ENCODE measurements at places on chromosomes 3 and 15. TPM values are rescaled to one million over a fixed set of nuclear protein-coding genes. Genes with fewer than 3 reads are reported as not detected.

The PFKFB4 gene
- 14.6 TPM for total RNA-seq

The TRIM59 gene
- 8.1 TPM for total RNA-seq

The FEZF2 gene
- not detected for total RNA-seq

The MASP1 gene
- total RNA-seq = not detected

The PTH1R gene
- total RNA-seq = 0.43 TPM

The CLSTN2 gene
- 0.02 TPM for total RNA-seq

The DUOXA2 gene
- not detected for total RNA-seq

The MIX23 gene
- 49.9 TPM for total RNA-seq

The PRR23B gene
- not detected for total RNA-seq

The C3orf85 gene
- total RNA-seq = not detected

The TAGLN3 gene
- total RNA-seq = not detected

The SPATA12 gene
- total RNA-seq = 0.41 TPM

The SNRPA1 gene
- 99.6 TPM for total RNA-seq

The TRH gene
- total RNA-seq = not detected

The ZNF502 gene
- 1.8 TPM for total RNA-seq

The BCHE gene
- 0.74 TPM for total RNA-seq

The SERINC4 gene
- not detected for total RNA-seq

The IMPG2 gene
- 0.04 TPM for total RNA-seq

The PPARG gene
- total RNA-seq = 34.3 TPM

The ADAMTS9 gene
- total RNA-seq = 0.78 TPM
